ENCODE measurements at places on chromosomes 13 and 19. TPM values are rescaled to one million over a fixed set of nuclear protein-coding genes. Genes with fewer than 3 reads are reported as not detected.

DNA sequence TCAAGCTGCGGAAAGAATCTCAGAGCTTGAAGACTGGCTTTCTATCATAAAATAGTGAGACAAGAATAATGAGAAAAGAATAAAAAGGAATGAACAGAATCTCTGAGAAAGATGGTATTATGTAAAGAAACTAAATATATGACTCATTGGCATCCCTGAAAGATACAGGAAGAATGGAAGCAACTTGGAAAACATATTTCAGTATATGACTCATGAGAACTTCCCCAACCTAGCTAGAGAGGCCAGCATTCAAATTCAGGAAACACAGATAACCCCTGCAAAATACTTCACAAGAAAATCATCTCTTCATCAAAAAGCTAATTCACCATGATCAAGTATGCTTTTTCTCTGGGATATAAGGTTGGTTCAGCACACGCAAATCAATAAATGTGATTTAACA, 2318.0 kb downstream of the PCDH9 start:
- no peak for DNase-seq

DNA sequence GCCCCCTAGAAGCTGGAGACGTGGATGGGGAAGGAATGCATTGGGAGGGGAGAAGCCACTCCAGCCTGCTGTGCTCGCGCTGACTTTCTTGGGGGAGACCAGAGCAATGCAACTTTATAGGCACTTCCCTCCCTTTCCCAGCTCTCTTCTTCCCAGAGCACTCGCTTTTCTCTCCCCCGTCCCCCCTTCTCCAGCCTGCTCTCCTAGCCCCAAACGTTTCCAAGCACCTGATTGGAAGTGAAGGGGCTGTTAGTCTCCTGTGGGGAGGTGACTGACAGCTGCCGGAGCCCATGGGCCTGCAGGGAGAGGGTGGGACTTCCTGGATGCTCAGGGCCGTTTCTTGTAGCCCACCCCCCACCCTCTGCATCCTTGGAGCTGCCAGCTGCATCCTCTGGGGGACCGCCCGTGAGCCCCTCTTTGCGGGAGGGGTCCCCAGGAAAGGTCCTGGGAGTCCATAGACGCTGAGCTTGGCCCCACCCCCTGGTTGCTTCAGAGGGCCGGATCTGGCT, 2.5 kb downstream of the HDGFL2 start:
- no peak for DNase-seq

DNA sequence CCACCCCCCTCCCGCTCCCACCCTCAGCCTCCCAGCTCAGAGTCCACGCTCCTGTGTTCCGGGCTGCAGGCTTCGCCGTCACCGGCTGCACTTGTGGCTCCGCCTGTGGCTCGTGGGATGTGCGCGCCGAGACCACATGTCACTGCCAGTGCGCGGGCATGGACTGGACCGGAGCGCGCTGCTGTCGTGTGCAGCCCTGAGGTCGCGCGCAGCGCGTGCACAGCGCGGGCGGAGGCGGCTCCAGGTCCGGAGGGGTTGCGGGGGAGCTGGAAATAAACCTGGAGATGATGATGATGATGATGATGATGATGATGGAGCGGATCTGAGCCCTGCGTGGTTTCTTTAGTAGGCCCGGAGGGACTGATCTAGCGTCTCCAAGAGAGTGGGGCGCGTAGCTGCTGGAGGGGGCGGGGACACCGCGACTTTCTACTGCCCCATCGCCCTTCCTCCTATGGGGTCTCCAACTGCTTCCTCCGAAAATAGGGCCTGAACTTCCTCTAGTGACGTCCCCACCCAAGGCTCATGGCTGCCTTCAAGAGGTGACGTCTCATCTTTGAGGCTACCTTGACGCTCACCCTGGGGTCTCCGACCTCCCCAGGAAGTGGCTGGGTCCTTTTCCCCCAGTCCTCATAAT, 1.4 kb downstream of the RETN start:
- no peak for DNase-seq

GRCh38 chr13:31827707-31828106, 88.4 kb downstream of the RXFP2 start:
- no peak for DNase-seq

DNA sequence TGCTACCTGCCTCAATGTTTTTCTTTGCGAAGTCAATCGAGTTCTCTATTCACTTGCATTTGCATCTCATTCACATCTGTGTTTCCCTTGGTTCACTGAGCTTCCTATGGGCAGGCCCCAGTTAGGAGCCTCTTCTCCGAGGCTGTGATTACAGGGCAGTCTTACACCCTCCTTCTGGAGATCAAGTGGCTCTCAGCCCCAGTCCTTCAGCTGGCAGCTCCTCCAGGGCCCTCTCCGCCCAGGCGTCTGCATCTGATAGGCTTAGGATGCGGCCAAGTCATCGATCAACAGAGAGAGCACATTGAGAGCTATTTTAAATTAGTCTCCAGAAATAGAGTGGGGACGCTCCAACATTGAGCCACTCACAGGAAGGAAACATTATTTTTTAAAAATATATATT, 44.2 kb downstream of the MBNL2 start:
- no peak for DNase-seq

GRCh38 chr13:106484084-106484483, 51.4 kb downstream of the EFNB2 start:
- DNase-seq: no peak

ARHGAP33 gene
- total RNA-seq: 14.6 TPM

ZNF534 gene
- total RNA-seq: not detected

BRCA2 gene
- 4.8 TPM for total RNA-seq

OCEL1 gene
- 105 TPM for total RNA-seq

KLK3 gene
- 9.0 TPM for total RNA-seq

PROZ gene
- not detected for total RNA-seq

MYCBP2 gene
- total RNA-seq: 81.5 TPM
